ENCODE measurements at places on chromosomes 7 and 10.

DNA sequence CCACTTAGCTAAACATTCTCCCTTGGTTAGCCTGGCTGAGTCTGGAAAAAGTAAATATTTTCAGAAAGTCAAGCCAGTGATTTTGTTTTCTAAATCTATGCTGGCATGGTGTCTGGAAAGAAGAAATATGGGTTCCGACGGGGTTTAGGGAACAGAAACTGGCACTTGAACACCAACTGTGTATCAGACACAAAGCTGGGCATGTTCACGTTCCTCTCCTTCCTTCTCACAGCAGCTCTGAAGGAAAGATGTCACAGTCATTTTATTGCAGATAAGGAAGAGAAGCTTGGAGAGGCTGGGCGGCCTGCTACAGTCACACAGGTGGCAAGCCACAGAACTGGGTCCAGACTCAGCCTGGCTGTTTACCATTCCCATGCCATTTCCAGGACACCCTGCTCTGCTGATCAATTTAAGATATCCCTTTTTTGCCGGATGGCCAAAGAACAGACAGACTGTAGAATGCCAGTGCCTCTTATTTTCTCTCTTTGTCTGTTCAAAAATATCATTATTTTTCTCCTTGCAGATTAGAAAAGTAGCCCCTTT, 118.8 kb downstream of the HERPUD2 start:
- no peak for DNase-seq

GRCh38 chr10:69629897-69630650, at the start of gene FAM241B:
TSS of gene FAM241B (plus strand) at chr10:69630247. CDS start at chr10:69631744, 1,497 bp downstream.
- DNase-seq = peak; percentile 59

GRCh38 chr7:50212666-50213621, 91.6 kb upstream of the IKZF1 start:
- DNase-seq = no peak

GRCh38 chr7:129907122-129907736, 45.5 kb downstream of the UBE2H start:
- no peak for DNase-seq

DNA sequence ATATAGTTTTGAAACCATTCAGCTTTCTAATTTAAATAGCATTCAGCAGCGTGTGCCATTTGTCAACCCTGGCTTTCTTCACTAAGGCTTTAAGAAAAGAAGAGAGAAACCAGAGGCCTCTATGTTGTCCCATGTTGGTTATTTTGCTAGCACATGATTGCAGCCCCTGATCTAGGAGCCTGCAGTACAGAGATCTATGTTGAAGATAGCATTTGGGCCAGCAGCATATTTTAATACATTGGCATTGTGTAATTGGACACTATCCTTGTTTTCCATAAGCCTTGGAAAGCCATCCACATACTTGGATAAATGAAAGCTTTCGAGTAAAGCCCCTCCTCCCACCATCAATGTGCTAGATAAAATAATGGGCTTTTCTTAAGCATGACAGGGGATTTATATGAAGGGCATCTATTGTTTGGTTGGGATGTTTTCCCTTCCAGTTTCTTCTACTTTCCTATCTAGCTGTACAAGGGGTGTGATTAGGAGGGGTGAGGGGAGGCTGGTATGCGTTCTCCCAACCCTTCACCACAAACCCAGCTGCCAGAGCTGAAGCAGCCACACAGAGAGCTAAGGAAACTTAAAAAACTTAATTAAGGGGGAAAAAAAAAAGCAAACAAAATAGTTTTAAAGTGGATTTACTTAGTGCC, 23.1 kb upstream of the SDHAF3 start:
- peak; percentile 34 for DNase-seq
